GM23248 (cell line): ENCODE measurements at places on chromosomes 16 and 17. TPM values are rescaled to one million over a fixed set of nuclear protein-coding genes. Genes with fewer than 3 reads are reported as not detected.

DNA sequence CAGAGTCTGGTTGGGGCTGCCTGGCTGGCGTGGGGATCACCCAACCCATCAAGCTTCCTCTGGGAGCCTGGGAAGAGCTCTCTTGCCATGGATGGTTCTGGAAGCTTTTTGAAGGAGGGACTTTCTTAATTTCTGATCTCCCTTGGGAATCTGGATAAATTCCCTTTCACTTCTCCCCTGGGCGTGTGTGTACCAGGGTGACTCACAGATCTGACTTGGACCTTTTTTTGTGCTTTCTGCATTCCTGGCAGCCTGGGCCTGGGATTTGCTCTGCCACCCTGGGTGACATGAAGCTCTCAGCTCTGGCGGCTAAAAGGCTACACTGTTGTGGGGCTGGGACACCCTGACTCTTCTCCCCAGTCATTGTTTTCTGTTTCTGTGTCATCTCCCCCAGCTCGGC is 70.1 kb downstream of the ABCC1 start:
- DNase-seq: peak; percentile 89

DNA sequence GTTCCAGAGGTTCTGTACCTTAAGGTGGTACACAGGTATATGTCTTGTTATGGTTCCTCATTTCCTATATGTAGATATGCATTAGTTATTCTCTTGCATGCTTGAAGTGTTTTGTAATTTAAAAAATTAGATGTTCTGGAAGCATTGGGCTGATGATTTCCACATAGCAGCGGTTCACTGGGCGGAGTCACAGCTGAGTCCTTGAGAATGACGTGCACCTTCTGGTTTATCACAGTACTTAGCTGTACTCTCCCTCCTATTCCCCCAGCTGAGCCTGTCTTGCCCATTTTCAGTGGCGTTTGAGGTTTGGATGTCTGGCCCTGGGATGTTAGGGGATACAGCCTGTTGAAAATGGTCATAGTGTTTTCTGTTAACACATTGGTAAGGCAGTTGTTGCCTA is 327.1 kb downstream of the SNX29 start:
- peak; percentile 40 for DNase-seq

DNA sequence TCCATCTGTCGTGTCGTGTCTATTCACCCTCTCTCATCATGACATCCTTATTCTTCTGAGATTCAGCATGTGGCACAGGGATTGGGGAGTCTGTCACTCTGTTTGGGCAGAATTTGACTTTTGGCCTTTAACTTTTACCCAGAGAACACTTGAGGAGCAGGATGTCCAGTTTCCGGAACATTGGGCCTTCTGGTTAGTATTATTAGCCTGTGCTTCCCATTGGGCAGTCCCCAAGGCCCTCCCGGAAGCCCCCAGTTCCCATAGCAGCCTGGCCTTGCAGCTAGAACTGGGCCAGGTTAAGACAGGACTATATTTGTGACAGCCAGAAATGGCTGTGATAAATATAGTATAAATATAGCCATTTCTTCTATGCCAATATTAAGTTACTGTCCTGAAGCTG is 9.6 kb downstream of the SCN4A start:
- DNase-seq: no peak

GRCh38 chr16:8370374-8371270 is 219.7 kb downstream of the TMEM114 start:
- peak; percentile 23 for DNase-seq

GRCh38 chr16:54194334-54194743 is 92.2 kb downstream of the IRX3 start:
- peak; percentile 35 for DNase-seq

- DNase-seq: peak; percentile 78
These were observed 722 bp upstream of the SLC38A10 start for GRCh38 chr17:81295676-81296381.

HAS3 gene
- polyA plus RNA-seq: 0.14 TPM in 1 of 2 replicates, not detected in the other

DNA sequence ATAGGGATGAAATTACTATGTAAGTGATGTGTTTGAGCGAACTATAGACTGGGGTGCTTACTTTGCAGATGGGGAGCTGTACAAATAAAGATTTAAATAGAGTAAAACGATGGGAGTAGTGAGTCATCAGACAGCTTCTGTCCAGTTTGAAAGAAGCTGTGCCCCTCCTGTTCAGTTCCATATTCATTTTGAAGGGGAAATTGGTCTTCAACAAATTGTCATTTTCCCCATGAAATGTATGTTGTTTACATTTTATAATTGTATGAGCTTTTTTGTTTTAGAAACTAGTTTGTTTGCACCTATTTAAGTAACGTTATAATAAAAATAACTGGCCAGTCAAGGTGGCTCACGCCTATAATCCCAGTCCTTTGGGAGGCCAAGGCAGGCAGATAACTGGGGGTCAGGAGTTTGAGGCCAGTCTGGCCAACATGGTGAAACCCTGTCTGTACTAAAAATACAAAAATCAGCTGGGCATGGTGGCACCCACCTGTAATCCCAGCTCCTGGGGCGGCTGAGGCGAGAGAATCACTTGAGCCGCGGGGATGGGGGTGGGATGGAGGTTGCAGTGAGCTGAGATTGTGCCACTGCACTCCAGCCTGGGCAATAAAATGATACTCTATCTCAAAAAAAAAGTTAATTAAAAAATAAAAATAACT is 20.2 kb downstream of the SEC14L1 start:
- DNase-seq: peak; percentile 41

DNA sequence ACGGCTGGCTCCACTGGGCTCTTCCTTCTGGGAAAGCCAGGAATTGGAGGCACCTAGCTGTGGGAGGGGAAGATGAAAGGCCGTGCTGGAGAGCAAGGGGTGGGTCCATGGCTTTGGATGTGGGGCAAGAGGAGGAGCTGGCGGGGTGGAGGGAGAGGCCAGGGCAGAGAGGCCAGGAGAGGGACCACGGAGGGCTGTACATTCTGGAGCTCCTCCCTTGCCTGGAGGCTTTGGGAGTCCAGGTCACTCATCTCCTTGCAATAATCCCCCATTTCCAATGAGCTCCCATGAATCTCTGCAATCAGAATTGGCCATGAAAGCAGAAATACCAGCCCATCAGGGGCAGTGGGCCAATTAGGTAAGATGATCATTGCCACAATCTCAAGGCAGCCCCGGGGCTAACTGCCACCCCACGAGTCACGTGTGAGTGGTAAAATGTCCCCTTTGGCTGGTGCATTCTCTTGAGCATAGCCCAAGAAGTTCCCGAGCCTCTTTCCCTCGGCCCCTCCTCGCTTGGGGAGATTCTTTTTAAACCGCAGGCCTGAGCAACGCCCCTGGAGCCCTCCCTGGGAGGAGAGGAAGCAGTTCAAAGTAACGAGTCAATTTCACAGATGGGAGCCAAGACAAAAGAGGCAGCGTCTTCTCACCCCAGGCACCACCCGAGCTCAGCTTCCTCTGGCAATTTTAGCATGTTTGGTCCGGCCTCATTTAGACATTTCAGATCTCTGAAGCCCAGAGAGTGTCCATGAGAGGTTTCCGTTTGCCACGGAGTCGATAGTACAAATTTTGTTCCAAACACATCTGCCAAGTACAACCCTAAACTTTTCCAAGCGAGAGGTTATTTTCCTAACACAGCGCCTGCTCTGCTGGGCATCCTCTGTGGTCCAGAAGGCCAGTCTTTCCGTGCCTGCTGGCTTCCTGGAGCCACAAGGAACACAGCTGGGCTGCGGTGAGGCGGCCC is 13.4 kb downstream of the RTN4RL1 start:
- peak; percentile 53 for DNase-seq

DNA sequence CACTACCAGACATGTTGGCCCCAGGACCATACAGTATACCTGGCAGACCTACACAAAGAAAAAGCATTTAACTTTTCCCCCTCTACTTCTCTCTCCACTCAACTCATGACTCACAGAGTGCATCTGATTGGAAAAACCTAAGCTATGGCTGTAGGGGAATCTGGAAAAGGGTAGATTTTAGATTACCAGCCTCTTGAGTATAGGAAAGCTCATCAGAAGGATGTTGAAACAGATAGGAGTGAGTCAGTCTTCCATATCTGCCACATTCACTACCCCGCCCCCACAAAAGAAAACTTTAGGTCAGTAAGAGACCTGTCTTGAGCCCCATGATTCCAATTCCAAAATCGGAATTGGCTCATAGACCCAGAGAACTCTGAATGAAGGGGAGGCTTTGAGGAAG is 12.3 kb downstream of the KRT9 start:
- peak; percentile 44 for DNase-seq

DNA sequence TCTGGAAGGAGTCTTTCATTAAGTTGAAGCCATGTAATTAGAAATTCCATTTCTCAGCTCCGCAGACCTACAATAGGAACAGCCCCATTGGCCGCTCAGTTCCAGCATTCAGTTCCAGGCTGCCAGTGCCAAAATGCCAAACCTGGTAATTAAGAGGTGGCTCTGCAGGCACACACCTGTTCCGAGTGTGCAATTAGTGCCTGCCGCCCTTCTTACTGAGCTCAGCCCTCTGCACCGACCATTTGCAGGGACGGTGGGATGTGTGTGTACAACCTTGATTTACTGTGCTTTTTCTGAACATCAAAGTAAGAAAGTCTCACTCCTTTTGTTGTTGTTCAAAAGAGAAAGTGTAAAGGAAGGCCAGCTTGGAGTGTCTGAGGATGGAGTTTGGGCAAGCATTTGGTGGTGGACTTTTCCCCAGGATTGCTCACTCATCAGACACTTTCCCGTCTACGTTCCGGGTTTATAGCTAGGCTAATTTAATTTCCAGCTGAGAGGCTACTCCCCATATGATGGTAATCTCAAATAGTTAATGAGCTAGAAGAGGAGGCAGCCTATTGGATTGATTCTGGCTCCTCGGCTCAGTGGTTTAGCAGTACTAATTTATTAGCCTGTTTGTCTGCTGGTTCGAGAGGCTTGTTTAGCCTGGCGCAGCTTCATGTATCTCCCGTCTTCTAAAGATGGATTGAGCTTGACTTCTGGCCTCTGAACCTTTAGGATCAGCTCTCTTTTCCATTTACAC is 20.0 kb downstream of the HS3ST3B1 start:
- no peak for DNase-seq

CISD3 gene
- 44.6 and 49.9 TPM in 2 replicates for polyA plus RNA-seq

GRCh38 chr17:37123941-37124820 is 175.4 kb downstream of the AATF start:
- DNase-seq: no peak

- no peak for DNase-seq
These were observed 12.9 kb upstream of the MEAK7 start for GRCh38 chr16:84517366-84517765.

GRCh38 chr17:40092581-40092980 is 7.8 kb downstream of the NR1D1 start:
- DNase-seq: peak; percentile 53

- no peak for DNase-seq
These were observed 53.3 kb upstream of the FASN start for GRCh38 chr17:82151106-82151957.

KLHL10 gene
- polyA plus RNA-seq: 0.09 TPM in 2 replicates

GRCh38 chr17:61251939-61252865 is 147.4 kb upstream of the TBX2 start:
- peak; percentile 86 for DNase-seq

GRCh38 chr16:48361012-48361411 is 24.2 kb downstream of the SIAH1 start:
- DNase-seq: no peak

DNA sequence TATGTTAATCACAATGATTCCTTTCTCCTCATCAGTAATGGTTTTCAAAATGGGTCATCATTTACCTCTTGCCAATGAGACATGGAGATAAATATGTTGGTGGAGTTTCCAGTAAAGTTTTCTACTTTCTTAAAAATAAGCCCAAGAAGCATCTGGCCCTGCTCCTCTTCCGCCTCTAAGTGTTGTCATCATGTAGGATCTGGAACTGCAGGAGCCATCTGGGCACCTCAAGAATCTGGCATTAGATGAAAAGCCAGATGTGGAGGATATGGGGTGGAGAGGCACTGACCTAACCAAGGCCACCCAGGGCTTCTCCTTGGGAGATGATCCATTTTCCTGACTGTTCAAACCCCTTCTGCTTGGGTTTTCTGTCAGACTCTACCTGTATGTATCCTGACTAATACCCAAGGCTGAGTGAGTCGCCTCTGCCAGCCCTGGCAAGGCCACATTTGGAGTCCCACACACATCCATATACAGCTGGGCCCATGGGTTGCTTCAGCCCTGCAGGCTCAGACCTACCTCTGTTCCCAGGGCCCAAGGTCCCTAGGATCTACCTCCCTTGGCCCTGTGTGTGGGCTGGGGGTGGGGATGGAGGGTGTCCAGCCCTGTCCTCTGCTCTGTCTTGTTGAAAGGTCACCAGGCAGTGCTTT is 24.6 kb downstream of the CCDC182 start:
- DNase-seq: no peak

DNA sequence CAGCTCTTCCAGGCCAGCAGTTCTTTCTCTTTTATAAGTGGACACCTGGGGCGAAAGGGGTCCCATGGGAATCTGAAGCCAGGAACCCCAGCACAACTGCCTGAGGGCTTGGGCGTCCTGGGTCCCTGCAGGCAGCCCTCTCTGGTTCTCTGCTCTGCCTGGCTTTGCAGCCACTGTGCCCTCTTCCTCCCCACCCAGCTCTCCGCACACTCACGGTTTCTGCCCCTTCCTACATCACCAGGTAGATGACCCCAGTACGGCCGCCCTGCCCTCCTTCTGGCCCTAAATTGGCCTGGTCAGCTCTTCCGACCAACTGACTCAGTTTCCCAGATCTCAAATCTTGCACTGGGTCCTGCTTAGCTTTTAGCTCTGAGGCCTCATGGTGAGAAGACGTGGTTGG is 225.3 kb downstream of the KATNIP start:
- DNase-seq: no peak

GRCh38 chr17:76147211-76148014 is 6.4 kb upstream of the FOXJ1 start:
- peak; percentile 48 for DNase-seq

- peak; percentile 41 for DNase-seq
These were observed 295.8 kb downstream of the FOXL1 start for GRCh38 chr16:86874141-86874540.

DNA sequence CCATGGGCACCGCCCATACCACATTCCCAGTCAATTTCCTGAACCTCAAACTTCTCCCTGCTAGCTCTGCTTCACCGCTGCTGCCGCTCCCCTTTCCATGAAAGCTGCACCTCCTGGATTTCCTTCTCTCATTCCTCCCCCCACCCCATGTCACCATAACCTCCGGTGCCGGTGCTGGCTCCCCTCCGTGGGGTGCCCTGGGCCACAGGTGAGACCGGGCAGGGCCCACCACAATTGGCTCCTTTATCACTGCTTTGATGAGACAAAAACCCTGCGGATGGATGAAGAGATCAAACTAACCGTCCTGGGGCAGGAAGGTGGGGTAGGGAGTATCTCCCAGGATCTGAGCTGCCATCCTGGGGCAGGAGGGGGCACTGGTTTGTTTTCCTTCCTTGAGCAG is 111.3 kb upstream of the LHX1 start:
- no peak for DNase-seq

- no peak for DNase-seq
These were observed 8.5 kb downstream of the HS3ST3A1 start for GRCh38 chr17:13593021-13593751.

DNA sequence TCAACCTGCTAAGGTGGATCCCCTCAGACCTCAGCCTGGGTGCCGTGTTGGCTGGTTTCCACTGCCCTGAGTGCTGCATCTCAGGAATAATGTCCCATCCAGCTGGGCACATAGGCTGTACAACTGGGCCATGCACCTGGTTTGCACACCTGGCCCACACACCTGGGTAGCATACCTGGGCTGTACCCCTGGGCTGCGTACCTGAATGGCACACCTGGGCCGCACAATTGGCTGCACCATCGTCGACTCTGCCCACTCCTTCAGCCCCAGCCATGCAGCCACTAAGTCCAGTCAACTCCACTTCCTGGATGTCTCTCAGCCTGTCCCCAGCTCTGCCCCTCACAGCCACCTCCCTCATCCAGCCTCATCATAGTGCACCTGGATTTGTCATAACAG is 7.9 kb downstream of the SLC5A10 start:
- no peak for DNase-seq

CNGB1 gene
- polyA plus RNA-seq: not detected in 2 replicates
